ENCODE measurements at places on chromosomes 2 and 18.

DNA sequence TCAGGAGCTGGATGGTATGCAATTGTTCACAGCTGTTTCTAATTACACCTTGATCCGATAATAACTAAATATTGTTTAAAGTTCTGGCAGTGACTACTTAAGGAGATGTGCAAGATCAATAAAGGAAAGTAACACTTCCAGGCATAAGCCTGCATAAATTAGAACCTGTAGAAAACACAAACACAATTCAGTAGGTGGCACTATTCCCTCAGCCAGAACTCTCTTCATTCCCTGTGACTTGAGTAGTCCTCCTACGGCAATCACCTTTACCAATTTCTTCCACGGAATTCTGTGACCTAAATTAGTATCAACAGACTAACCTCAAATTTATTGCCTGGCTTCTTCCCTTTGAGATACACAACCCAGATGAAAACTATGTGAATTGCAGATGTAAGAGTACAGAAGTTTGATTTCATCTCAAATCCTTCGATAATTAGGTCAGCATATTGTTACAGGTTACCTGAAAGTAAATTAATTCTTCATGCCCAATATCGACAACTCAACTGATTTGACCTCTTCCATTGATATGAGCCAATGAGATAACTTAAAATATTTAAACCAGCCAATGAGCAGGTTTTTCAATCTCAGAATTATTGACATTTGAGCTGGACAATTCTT is 137.8 kb downstream of the PID1 start:
- DNase-seq: peak; percentile 60

DNA sequence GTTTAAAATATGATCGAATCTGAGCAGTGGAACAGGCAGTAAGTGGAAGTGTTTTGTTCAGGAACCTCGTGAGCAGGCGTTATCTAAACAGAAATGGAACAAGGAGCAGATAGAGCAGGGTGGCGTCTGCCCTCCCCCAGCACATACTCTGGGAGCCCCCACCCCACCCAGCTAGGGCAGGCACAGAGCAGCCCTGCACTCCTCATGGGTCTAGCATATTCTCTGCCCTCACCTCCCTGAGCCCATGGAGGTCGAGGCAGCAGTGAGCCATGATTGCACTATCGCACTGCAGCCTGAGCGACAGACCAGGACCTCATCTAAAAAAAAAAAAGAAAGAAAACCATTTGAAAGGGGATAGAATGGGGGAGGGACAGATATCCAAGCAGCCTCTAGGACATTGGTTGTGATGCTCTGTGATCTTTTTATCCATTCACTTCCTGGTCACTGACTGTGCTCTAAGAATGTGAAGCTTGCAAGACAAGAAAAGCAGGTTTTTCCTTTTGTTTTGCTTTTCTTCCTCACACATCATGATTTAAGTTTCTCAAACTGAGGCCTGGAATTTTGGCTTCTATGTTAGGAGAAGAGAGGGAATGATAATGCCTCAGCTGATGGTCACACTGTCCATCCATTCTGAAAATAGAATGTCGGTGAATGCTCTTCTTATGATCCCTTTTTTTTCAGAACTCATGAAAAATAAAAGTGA is 3.1 kb downstream of the MLPH start:
- peak; percentile 60 for DNase-seq

DNA sequence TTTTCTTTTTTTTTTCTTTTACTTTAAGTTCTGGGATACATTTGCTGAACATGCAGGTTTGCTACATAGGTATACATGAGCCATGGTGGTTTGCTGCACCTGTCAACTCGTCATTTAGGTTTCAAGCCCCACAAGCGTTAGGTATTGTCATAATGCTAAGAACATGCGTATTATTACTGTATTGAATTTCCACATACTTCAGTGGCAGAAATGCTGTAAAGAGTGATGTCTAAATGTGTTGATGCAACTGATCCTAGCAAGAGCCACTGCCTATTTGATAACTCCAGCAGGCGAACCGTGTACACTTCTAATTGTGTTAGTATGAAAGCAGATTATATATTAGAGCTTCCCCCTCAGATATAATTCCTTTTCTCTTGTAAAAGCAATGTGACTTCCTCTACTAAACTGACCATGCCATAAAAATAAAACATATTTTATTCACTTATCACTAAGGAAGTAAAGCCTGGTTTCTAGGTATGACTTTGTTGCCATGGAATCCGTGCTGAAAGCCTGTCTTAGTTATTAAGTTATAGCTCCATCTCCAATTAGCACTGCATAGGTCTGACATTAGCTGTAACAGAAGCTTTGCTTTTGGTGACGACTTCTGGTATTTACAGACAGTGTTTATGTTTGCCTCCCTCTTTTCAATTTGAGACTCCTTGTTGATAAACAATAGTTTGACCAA is 280.0 kb downstream of the GALR1 start:
- DNase-seq: no peak

GRCh38 chr2:72896446-72896845 is 9.2 kb downstream of the SPR start:
- DNase-seq: no peak

GRCh38 chr2:33344230-33344629 is 132.2 kb upstream of the RASGRP3 start:
- DNase-seq: no peak
